ENCODE measurements at places on chromosomes 1 and 21. TPM values are rescaled to one million over a fixed set of nuclear protein-coding genes. Genes with fewer than 3 reads are reported as not detected.
A peak's percentile ranks its signal among the peaks of the same experiment; 100 is the strongest.

- DNase-seq = no peak
These were observed 227.8 kb downstream of the PTGER3 start for GRCh38 chr1:70819785-70820184.

DNA sequence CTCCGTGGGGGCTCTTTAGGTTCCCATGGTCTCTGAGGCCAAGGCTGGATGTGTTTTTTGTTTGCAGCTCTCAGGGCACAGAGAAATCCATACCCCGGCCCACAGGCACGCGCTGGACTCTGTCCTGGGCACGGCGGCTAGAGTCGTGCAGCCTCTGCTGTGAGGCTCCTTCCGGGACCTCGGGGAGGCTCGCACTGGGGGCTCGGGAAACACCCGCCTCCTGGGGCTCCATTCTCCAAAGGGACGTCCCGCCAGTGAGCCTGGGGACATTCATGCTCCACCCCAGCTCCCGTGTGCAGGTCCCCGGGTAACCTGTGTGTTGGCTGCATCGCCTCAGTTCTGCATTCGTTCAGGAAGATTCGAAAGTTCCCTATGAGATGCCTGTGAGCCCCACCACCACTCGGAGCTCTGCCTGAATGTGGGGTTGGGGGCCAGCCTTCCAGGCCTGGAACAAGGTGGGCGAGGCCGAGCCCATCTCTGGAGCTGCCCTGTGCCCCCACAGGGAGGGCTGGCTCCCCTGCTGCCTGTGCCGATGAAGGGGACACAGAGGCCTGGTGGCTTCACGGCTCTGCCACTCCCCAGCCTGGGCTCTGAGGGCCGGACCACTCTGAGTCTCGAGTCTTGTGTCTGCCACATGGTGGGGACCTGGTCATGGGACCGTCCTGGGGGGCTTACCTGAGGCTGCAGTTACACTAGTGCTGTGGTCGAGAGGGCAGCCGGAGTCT, 182.0 kb upstream of the ARHGEF16 start:
- DNase-seq = no peak

- DNase-seq = no peak
These were observed 311 bp downstream of the SPEN start for GRCh38 chr1:15847893-15848142.

CCDC185 gene
- total RNA-seq = not detected

- DNase-seq = no peak
These were observed 14.4 kb downstream of the INAVA start for GRCh38 chr1:200909071-200909470.

ACOT11 gene
- total RNA-seq = 8.2 TPM

- peak; percentile 6 for DNase-seq
These were observed 35.5 kb upstream of the MAP10 start for GRCh38 chr1:232769733-232770132.

DNA sequence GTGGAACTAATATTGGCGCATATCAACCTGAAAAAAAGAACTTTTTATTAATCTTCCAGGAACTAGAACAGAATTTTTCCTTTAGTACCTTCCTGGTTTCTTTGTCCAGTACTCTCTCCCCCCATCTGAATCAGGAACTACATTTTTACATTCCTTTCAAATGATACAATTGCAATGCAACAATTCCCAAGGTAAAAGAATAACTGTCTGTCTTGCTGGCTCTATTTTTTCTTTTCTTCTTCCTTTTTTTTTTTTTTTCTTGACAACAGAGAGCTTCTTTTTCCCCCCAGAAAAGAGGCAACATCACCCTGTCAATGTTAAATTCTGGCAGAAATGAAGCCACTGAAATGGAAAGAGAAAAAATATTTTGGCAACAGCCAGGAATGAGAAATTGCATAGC, 4.5 kb upstream of the CD101 start:
- peak; percentile 84 for DNase-seq
